Activated T-cell treated with anti-CD3 and anti-CD28 coated beads, Interleukin-2, amount 50 U/mL, for 48 hours (primary cell): ENCODE measurements at places on chromosomes 5 and 9.
A peak's percentile ranks its signal among the peaks of the same experiment; 100 is the strongest.

DNA sequence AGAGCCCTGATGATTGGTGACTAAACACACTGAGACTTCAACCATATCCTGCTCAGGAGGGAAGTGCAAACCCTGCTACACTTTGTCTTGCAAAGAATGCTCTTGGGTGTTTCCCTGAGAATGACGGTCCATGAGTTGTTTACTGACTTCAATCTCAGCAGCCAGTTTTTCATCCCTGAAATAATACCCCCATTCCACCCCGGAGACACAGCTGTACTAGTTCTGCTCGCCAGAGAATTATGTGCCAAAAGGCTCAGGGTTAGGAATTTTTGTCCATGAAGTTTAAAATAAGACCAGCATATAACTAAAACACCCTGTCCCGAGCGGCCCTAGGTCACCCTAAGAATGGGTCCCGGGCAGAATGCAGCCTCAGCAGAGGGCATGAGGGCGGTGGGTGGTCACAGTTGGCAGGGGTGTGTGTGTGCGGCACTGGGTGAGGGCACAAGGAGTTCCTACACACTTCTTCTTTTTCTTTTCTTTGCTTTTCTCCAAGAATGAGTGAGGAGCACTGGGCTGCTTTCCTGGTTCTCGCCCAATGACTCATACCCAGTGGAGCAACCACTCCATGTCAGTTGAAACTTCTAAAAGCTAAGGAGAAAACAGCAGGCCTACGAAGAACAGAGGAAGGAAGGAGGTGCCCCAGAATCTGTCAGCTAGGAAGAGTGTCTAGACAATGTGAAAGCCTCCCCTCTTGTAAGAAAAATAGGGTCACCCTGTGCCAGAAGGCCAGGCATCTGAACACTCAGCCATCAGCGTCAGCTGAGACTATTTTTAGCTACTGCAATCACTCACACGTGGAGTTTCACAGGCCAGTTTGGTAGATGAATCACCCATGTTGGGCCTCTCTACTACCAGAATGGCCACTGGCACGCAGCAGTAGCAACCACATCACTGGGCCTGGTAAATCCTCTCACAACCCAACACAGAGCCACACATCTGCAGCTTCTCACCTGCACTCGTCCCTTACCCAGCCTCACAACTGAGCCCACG lies 105.9 kb downstream of the DPYSL3 start:
- DNase-seq: no peak

DNA sequence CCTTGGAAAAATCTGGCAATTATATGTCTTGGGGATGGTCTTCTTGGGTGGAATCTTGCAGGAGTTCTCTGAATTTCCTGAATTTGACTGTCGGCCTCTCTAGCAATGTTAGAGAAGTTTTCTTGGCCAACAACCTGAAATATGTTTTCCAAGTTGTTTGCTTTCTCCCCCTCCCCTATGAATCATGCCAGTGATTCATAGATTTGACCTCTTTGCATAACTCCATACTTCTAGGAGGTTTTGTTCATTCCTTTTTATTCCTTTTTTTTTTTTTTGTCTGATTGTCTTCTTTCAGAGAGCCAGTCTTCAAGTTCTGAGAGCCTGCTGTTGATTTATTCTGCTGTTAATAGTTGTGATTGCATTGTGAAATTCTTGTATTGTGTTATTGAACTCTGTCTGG lies 56.7 kb upstream of the SLC44A1 start:
- no peak for DNase-seq

DNA sequence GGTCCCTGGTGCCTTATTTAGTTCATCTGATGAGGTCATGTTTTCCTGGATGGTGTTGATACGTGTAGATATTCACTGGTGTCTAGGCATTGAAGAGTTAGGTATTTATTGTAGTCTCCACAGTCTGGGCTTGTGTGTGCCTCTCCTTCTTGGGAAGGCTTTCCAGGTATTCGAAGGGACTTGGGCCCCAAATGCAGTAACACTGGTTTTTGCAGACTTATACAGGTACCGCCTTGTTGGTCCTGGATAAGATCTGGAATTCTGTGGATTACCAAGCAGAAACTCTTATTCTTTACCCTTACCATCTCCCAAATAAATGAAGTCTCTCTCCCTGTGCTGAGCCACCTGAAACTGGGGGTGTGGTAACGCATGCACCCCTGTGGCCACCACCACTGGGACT lies 34.1 kb downstream of the MEGF9 start:
- DNase-seq: no peak

DNA sequence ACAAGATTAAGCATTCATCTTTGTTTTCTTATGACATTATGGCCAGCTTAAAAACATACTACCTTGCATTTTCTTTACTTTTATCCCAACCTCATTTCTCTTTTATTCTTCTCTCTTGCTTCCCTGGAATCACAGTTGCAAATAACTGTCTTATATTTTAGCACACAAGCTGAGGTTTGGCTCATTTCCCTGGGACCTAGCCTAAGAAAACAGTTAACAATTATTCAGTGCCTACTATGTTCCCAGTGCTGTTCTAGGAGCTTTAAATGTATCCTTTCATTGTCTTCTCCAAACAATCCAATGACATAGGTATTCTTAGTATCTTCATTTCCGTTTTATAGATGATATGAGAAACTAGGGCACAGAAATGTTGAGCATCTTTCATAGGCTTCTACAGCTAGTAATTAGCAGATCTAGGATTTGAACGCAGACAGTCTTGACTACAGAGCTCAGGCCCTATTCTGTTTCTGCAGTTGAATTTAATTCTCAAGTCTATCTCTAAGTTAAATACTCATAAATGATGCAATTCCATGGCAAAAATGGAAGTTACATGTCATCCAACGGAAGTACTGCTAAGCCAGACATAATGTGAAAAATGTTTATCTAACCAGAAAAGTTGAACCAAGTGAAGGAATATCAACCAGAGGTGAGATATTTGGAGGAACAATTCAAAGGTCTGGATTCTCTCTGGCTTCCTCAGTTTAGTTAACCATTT lies 52.3 kb upstream of the MTAP start:
- no peak for DNase-seq

GRCh38 chr5:115766608-115767007 lies 49.9 kb downstream of the CDO1 start:
- no peak for DNase-seq

- no peak for DNase-seq
Observed at GRCh38 chr9:88782931-88783710, 208.1 kb upstream of the S1PR3 start.

- no peak for DNase-seq
Observed at GRCh38 chr5:112479418-112479817, 60.3 kb upstream of the EPB41L4A start.

GRCh38 chr9:96129747-96130146 lies 172.2 kb downstream of the HSD17B3 start:
- no peak for DNase-seq

DNA sequence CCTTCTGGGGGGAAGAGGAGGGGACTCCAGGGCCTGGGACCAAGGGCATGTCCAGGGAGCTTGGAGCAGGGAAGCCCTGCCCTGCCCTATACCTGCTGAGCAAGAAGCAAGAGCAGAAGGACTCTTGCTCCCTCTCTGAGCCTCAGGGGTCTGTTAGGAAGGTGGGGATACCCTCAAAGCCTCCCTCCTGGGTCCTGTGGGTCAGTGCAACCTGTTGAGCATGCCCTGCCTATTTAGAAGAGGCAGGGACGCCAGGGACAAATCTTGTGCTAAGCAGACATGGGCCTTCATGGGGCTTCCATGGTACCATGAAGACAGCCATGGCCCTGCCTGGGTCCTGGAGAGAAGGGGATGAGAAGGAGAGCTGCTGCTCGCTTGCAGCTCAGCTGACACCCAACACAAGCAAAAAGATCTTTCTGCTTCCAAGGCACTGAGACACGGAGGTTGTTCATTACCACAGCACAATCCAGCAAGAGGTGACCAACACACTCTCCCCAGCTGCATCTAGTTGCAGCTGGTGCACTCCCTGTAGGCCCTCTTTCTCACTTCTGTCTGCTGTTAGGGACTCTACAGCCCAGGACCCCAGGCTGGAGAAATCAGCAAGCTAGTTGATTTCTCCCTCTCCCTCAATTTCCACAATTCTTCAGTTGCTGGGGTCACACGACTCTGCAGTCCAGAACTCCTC lies 39.3 kb downstream of the C9orf50 start:
- DNase-seq: no peak

GRCh38 chr9:131259432-131259898 lies 16.8 kb downstream of the FAM78A start:
- DNase-seq: no peak

DNA sequence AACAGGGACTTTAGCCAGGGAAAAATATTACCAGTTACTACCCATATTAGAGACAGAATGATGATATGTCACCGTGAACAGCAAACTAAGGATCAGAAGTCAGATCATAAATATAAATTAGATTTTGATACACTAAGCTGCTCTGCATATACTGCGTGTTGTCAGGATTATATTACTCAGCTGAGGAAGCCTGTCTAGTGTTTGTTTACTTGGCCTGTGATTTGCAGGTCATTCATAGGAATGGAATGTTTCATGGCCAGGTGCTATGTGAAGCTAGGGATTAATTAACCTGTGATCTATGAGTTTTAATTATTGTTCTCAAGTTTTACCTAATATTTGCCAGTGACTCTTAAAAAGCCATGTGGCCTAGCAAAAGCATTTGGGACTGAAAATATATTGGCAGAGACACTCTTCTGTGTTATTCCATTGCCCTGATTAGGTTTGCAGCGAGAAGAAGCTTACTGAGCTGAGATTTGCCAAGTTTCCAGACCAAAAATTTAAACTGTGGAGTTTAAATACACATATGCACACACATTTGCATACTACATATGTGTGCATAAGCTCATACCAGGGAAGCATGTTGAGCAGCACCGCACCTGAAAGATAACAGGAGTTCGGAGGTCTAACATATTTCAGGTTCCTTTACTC lies 496.3 kb upstream of the GRIA1 start:
- DNase-seq: no peak

GRCh38 chr5:68565427-68565826 lies 349.9 kb downstream of the PIK3R1 start:
- DNase-seq: no peak

DNA sequence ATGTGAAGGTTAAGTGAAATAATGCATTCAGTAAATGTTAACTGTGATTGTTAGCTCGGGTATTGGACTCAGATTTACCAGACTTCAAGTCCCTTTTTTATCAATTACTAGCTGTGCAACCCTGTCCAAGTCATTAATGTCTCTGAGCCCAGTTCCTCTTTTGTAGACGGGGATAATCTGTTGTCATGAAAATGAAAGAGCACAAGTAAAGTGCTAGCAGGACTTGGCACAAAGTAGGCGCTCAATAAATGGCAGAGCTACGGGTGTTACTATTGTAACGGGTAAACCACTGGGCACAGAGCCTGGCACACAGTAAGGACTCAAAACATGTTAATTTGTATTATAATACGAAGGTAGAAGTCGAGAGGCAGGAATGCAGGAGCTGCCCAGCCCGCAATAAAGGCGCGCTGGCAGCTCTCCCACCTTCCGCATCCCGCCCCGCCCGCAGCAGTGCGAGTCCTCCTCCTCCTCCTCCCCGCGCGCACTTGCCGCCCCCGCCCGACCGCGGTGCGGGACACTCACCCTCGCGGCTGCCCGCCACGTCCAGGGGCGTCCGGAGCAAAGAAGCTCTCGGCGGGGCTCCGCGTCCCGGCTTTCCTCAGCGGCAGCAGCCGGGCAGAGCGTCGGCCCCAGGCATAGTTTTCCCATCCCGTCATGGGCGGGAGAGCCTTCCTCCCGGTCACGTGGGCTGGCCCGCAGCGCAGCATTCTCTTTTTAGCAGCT lies at the start of gene C1QTNF2:
Gene C1QTNF2, minus strand, starts transcription at position 637 of the 723 bp plus-strand sequence. CDS start 15,615 bp downstream, outside the sequence.
- DNase-seq: peak; percentile 23

DNA sequence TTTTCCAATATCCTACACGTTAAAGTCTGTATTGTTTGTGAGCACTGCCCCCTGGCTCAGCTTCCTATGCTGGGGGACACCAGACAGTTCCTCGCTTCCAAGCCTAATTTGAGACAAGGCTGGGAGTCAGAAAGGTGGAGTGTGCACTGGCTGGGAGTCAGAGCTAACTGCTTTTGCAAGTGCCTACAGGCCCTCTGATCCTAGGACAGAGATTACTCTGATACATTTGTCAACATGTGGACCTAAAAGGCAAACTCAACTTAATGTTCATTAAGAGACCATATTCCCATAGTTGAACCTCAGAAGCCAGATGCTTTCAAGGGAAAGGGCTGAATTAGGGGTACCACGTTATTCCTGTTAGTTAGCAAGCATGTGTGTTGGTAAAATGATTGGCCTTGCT lies 80.8 kb downstream of the NIPSNAP3B start:
- DNase-seq: no peak

- DNase-seq: peak; percentile 62
Observed at GRCh38 chr9:137077010-137077747, at the start of gene UAP1L1. TSS of gene UAP1L1 (plus strand) at chr9:137077517. CDS start at chr9:137077533, 16 bp downstream.

DNA sequence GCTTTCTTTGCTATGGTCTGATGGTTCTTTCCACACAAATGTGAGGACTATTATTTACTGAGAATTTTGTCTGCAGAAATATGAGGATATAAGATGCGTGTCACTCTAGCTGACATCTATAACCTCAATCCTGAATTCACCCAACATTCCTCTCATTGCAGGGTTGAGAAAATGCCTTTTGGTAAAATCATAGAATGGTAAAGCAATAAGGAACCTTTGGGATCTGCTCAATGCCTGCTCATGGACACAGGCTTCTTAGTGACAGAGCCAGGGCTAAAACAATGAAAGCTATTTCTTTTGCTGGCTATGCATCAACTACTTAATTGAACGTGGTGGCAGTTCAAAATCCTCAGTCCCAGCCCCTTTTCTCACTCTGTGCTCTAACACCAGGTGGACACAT lies 199.6 kb downstream of the GAS1 start:
- no peak for DNase-seq

- no peak for DNase-seq
Observed at GRCh38 chr5:143024228-143024920, 254.2 kb downstream of the ARHGAP26 start.
